ENCODE measurements at places on chromosomes 2 and 18.

DNA sequence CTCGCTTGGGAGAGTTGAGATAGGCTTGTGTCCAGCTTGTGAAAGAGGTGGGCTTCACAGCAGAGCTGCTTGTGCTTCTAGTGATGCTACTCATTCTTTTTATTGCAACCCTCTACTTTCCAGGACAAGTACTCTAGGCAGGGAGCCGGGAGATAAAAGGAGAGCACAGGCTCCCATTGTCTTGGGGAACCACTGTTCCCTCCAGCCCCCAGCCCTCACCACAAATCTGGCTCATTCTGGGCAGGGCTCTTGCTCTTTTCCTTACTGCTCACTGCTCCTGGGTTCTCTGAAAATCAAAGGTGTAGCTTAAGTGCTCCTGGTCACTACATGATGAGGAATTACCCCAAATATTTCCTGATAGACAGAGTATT lies 81.4 kb downstream of the CABYR start:
- DNase-seq, result no peak

GRCh38 chr2:67985586-67985985 lies 77.2 kb downstream of the C1D start:
- no peak for DNase-seq

DNA sequence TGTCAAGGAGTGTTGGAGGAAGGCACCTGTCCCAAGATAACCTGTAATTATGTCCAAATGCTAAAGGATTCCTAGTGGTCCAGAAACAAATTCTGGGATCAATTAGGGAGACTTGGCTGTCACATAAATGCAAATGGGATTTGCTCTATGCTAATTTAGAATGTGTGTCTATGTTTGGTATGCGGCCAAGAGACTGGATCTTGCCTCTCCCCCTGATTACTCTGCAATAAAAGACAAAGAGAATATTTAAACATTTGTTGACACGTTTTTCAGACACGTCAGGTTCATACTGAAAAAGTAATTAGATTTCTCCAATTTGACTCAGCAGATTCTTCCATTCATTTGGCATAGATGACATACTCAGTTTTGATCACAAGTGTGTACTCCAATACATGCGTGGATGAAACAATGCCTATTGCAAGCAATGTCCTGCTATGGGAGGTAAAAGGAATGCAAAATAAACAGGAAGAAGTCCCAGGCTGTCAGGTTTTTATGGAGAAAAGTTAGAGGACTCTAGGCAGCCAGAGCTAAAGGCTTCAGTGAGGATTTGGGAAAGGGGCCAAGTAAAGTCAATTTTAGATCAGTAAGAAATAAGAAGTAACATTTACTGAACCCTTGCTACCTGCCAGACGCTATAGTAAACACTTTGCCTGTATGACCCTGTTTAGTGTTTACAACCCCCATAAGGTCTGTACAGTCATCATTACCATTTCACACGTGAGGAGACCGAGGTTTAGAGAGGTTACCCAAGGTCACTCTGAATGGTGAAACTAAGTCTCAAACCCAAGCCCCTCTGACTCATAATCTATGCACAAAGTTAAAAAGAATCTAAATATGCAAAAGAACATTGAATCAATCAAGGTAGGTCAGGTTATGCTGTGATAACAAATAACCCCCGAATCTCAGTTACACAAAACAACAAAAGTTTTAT lies 7.8 kb downstream of the ANTXR1 start:
- DNase-seq, result no peak

DNA sequence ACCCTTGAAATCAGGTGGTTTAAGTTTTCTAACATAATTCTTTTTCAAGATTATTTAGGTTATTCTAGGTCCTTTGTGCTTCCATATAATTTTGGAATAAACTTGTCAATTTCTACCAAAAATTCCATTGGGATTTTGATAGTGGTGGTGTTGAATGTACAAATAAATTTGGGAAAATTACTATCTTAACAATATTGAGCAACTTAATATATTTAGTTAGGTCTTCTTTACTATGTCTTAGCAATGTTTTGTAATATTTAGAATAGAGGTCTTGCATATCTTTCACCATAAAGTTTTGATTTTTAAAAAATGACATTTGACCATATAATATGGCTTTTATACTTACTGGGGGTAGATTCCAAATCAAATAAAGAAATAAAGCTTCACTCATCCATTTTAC lies 34.0 kb upstream of the CTIF start:
- no peak for DNase-seq

- no peak for DNase-seq
Observed at GRCh38 chr2:217382794-217383193, 522.9 kb upstream of the TNP1 start.

DNA sequence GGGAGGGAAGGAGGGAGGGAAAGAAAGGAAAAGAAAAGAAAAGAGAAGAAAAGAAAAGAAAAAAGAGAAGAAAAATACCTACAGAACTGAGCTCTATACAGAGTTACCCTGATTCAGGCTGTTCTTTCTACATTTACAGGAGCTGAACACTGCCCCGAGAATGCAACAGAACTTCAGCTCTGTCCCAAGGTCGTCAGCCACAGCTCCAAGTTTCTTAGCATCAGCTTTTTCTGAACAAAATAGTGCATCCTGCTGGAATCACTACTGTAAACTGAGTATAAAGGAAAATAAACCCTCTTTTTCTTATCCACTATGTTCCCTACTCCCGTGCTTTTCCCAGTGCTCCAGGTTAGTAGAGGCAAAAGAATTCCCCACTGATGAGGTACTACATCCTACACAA lies 4.7 kb upstream of the PPP4R1 start:
- no peak for DNase-seq

DNA sequence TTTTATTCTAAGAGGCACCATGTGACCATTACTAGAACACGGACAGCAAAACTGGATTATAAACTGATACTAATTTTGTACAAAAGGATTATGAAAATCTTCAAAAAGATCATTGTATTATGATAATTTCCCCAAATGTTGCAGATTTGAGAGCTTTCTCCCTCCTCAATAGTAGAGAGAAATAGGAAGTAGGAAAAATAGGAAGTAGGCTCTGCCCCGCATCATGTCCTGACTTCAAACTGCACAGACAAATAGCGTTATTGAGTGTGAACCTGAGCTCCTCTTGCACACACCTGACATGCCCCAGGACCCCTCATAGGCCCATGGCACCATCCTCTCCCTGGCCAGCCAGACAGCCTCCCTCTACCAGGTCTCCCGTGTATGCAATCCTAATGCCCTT lies 25.4 kb downstream of the CHRNA1 start:
- DNase-seq, result no peak

GRCh38 chr2:103879101-103879500 lies 974.8 kb upstream of the POU3F3 start:
- DNase-seq, result no peak

DNA sequence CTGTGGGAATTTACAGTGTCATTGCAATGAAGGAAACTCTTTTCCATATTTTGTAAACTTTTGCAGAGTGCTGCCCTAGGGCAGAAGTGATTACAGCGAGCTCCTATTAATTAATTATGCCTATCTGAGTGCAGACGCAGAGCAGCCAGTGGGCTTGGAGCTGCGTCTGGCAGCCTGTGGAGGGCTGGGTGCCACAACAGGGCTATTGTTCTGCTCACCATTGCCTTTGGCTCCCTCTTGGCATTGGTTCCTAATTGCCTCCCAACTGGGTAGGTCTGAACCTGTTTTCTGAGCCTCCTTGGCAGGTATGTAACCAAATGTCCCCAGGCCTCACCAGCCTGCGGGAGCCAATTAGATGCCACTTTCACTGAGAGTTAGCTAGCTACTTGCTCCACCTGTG lies 25.6 kb upstream of the ITGB6 start:
- no peak for DNase-seq

- DNase-seq, result no peak
Observed at GRCh38 chr2:238638100-238638981, 209.5 kb upstream of the TWIST2 start.

- DNase-seq, result no peak
Observed at GRCh38 chr2:186862869-186863709, 14.1 kb upstream of the ZSWIM2 start.

DNA sequence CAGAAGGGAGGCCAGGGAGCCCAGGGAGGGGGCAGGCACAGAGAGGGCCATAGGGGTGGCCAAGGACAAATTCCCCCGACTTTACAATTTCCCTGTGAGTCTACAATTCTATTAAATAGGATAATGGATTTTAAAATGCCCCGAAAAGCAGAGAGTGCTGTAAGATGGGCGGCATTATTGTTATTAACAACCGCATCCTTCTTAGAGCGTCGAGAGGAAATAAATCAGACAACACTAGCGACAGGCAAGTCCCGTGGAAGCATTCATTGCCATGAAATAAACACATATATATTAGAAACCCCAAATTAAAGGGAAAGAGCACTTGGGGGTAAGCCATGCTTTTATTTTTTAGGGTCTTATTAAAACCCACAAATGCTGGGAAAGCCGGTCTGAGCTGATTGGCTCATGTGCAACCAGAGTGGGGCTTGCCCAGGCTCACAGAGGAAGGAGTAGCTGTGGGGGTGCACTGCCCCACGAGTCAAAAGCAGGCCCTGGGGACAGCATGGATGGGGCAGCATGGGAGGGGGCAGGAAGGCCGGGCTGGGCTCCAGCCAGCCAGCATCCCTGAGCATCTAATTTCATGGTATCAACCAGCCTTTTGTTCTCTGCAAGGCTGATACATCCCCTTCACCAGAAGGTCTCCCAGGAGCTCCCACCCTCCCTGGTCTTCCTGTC lies 187.1 kb downstream of the CELF4 start:
- no peak for DNase-seq

GRCh38 chr2:198371921-198372543 lies 567.6 kb downstream of the PLCL1 start:
- no peak for DNase-seq

GRCh38 chr2:114542695-114543094 lies 100.3 kb downstream of the DPP10 start:
- no peak for DNase-seq

GRCh38 chr2:62540408-62541168 lies 34.6 kb upstream of the TMEM17 start:
- DNase-seq, result no peak

- DNase-seq, result no peak
Observed at GRCh38 chr2:228699888-228700287, 518.4 kb upstream of the SPHKAP start.

DNA sequence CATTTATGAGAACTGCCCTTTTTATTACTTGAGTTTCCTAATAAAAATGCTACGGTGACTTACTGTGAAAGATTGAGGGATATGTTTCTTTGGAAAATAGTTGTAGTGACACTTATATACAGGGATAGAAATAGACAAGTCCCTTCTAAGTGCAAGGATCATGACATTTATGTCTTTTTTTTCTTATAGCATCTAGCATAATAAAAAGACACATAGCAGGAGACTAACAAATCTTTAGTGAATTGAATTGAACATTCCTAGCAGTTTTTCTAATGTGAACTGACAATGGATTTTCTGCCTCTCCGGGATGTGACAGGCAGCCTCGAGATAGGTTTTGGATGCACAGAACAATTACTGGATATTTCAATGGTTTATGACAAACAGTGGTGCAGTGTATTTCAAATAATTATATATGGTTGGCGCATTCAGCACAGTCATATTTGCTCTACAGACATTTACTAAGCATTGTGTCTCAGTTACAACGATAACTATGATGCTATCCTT lies 562.8 kb downstream of the ADCYAP1 start:
- DNase-seq, result no peak

GRCh38 chr2:234422981-234423431 lies 73.9 kb downstream of the ARL4C start:
- DNase-seq, result no peak

GRCh38 chr2:46888421-46888952 lies 27.1 kb downstream of the MCFD2 start:
- no peak for DNase-seq

- DNase-seq, result no peak
Observed at GRCh38 chr2:129779783-129780182, 199.7 kb upstream of the RAB6C start.

DNA sequence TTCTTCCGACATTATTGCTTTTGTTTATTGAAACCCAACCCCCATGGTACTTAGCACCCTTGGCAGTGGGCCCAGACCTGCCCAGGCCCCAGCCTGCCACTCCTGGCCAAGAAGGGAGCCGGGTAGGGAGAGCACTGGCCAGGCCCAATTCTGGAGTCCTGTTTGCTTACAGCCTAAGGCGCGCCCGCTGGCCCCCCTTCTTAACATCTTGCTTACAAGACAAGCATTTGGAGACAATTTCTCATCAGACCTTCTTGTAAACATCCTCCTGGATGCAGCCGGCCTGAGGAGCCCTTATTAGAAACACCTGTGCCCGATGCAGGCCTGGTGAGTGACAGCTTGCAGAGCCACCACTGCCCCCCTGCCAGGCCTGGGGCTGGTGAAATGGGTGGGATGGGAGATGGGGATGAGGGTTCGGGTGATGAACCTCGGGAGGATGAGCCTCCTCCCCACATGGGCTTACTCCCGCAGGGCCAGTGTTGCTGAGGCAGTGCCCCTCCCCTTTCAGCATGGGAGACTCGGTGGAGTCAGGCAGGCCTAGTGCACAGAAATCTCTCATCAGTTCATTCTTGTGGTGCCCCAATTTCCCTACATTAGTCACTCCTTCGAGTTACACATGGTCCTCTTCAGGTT lies 217.5 kb downstream of the CYP26B1 start:
- DNase-seq, result no peak

- DNase-seq, result no peak
Observed at GRCh38 chr2:55033076-55033742, 17.0 kb downstream of the RTN4 start.

- DNase-seq, result no peak
Observed at GRCh38 chr18:26865557-26865956, at the start of gene AQP4. Gene AQP4 (minus strand): TSS chr18:26865707. CDS start chr18:26865689, 18 bp downstream.

- DNase-seq, result no peak
Observed at GRCh38 chr18:32684096-32684495, 88.7 kb downstream of the KLHL14 start.

DNA sequence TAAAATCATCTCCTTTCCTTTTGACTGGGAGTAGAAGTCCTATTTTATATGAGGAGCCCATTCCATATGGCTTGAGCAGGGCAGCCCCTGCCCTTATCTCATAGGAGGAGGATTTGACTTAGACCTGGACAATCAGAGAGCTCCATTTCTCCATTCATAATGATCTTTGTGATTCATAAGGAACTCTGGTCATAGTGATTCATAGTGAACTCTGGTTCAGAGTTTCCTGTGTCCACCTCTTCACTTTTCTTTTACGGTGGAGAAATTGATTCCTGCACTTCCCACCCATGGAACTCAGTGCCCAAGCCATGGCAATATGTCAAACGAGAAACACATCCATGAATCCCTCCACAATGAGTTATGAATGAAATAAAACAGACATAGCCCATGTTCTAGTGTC lies 12.8 kb upstream of the MYO3B start:
- no peak for DNase-seq

DNA sequence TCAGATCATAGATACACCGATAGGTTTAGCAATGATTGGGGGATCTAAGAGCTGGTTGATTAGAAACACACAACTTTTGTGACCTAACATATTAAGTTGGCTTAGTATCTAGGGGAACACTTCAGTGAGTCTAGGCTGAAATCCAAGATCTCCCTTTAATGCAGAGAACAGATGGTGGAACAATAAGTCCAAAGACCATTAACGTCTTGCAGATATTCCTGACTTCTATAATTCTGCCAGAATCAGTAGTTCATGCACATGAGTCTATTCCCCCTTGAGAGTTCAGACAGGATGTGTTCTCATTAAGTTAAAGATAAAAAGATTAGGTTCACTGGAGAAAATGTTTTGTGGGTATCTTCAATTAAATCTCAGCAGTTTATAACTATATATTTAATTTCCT lies 506.5 kb downstream of the TSN start:
- no peak for DNase-seq

- DNase-seq, result no peak
Observed at GRCh38 chr18:63731215-63731614, 28.5 kb downstream of the SERPINB11 start.

Measured in stimulated activated CD4-positive, alpha-beta T cell treated with anti-CD3 and anti-CD28 coated beads, Interleukin-12 subunit alpha, Interleukin-12 subunit beta, amount 100 ng/mL, for 48 hours (primary cell).